ENCODE measurements at places on chromosomes 2 and 18. TPM values are rescaled to one million over a fixed set of nuclear protein-coding genes. Genes with fewer than 3 reads are reported as not detected.

The ALLC gene
- not detected for total RNA-seq

The NTSR2 gene
- total RNA-seq: not detected

The UGT1A10 gene
- total RNA-seq: not detected

The MAP2 gene
- total RNA-seq: 0.60 TPM

The GPC1 gene
- total RNA-seq: 61.6 TPM

The ODC1 gene
- 47.8 TPM for total RNA-seq

The ESCO1 gene
- total RNA-seq: 10.9 TPM

The DNAJC27 gene
- total RNA-seq: 3.3 TPM

The VWA3B gene
- total RNA-seq: 0.16 TPM

The MYL1 gene
- total RNA-seq: not detected

The AGBL5 gene
- 20.3 TPM for total RNA-seq

The HOXD10 gene
- not detected for total RNA-seq

The SP140 gene
- total RNA-seq: 0.32 TPM

The PLEKHH2 gene
- 4.4 TPM for total RNA-seq

The ANKAR gene
- total RNA-seq: 9.2 TPM

The LHCGR gene
- total RNA-seq: not detected

The ABCB11 gene
- under 0.01 TPM for total RNA-seq

The AOX1 gene
- 19.4 TPM for total RNA-seq

The FSHR gene
- under 0.01 TPM for total RNA-seq

All from bronchial smooth muscle cell (primary cell).